ENCODE measurements at places on chromosomes 16 and 17.

DNA sequence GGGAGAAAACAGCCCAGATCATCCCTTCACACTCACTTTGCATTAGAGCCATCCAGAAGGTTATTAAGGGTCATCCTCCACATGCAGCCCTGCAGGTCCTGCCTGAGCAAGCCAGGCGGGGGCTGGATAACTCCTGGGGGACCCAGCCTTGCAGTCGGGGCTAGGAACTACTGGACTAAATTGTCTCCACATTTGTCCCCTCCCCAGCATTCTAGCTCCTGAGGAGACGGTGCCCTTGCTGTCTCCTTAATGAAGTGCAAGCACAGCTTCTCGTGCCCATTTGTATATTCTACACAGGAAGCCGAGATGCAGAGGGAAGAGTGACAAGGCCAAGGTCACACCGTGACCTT, 185.2 kb downstream of the C16orf95 start:
- DNase-seq: no peak

DNA sequence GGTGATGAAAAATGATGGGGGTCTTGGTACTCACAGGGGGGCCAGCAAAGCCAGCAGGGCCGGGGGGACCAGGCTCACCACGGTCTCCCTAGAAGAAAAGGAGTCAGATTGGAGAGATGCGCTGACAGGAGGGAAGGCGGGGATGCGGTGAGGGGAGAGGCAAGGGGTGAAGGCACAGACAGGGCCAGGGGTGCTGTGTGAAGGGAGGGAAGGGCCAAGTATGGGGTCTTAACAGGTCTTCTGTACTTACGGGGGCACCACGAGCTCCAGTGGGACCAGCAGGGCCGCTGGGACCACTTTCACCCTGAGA, 11.2 kb downstream of the COL1A1 start:
- DNase-seq: no peak

- DNase-seq: no peak
These were observed 76.6 kb downstream of the NLK start for GRCh38 chr17:28119046-28119445.

GRCh38 chr17:79104898-79105600, 30.4 kb downstream of the ENGASE start:
- no peak for DNase-seq

GRCh38 chr16:2195322-2196161, 863 bp downstream of the CASKIN1 start:
- DNase-seq: no peak

GRCh38 chr17:69869667-69870066, 205.4 kb upstream of the KCNJ16 start:
- DNase-seq: no peak

GRCh38 chr17:72609501-72609900, 483.0 kb downstream of the SLC39A11 start:
- no peak for DNase-seq

DNA sequence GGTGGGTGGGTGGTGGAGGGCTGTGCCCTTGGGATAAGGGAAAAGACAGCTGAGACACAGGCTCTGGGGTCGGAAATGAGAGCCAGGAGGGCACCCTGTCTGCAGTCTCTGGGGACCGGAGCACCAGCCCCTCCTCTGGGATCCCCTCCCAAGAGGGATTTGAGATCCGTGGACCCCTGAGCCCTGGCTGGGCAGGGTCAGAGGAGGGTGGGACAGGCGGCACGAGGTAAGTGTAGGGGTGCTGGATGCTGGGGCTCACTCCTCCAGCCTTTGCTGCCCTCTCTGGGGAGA, 425 bp downstream of the SGSH start:
- DNase-seq: no peak

GRCh38 chr16:2841606-2842339, 11.7 kb downstream of the ZG16B start:
- no peak for DNase-seq

- peak; percentile 44 for DNase-seq
These were observed 24.2 kb downstream of the PLD6 start for GRCh38 chr17:17181666-17182597.

GRCh38 chr17:4858882-4859260, 25.7 kb downstream of the MINK1 start:
- DNase-seq: no peak

DNA sequence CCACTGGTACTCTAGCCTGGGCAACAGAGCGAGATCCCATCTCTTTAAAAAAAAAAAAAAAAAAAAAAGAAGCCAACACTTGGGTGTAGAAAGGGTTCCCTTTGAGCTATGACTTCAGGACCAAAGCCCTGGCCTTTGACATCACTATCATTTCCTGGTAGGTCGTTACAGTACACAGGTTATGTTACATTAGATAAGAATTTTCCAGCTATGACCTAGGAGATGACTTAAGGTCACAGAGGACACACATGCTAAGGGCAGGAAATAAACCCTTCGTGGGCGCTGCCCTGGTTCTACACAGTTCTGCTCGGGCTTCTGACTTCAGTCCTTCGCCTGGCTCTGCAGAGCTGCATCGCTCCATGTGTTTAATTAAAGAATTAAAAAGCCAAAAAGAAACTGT, 112.0 kb downstream of the ADCY9 start:
- no peak for DNase-seq

- no peak for DNase-seq
These were observed 45.0 kb upstream of the NOL11 start for GRCh38 chr17:67672592-67673335.

GRCh38 chr17:32636598-32637218, 149.9 kb downstream of the CDK5R1 start:
- no peak for DNase-seq

DNA sequence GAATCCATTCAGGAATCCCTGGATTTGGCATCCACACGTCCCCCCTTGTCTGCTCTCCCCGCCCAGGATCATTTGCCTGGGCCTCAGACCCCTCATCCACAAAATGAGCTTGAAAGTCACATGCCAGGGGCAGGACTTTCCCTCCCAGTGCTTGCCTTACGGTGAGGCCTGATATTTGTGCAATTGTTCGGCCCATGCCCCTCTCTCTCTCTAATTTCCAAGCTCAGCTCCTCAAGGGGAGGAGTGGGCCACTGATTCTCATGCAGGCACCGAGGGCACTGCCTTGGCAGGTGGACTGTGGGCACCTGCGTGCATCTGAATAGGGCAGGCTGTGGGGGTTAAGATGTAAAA, 267.2 kb upstream of the FOXF1 start:
- no peak for DNase-seq

- DNase-seq: no peak
These were observed 1.1 kb upstream of the CYLD start for GRCh38 chr16:50740736-50741135.

- peak; percentile 70 for DNase-seq
These were observed at the start of gene CRISPLD2 for GRCh38 chr16:84819644-84820304. TSS of gene CRISPLD2 (plus strand) at chr16:84819985. CDS start at chr16:84838496, 18,511 bp downstream.

DNA sequence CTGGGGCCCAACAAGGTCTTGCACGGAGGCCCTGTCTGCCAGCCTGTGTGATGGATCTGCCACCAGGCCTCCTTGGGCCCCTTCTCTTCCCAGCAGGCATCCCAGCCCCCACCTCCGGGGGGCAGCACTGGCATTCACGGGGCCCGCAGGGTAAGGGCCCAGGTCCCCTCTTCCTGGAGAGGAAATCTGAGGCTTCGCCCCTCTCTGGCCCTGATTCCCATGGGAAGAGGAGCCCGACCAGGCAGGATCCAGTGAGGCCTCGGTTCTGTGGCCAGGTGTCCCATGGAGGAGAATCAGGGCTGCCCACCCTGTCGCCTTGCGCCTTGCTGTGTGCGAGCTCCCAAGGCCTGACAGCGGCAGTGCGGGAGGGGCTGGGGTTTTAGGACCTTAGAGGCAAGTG, 48.4 kb downstream of the PDPK1 start:
- DNase-seq: no peak

DNA sequence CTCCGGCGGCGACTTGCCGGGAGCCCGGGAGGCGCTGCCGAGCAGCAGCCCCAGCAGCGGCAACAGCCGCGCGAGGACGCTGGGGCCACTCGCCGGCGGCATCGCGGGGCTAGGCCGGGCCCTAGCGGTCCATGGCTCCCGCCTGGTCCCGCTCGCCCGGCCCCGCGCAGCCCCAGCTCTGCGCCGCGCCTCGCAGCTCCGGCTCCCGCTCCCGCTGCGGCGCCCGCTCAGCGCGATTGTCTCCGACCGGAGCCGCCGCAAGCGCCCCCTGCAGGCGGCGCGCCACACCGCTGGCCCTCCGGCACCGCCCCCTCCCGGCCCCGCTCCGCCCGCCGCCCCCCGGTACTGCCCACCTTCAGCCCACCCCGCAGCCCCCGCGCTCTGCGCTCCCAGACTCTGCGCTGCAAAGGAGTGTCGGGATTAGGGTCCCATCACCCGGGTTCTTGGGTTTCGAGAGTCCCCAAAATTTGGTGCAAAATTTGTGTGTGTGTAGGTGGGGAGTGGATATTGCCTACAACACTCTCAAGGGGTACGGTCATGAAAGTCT, at the start of gene FAM171A2:
FAM171A2 (minus strand) TSS at position 241 of the 547 bp plus-strand sequence; CDS start at position 102, 139 bp downstream.
- peak; percentile 53 for DNase-seq

- DNase-seq: peak; percentile 93
These were observed 6.4 kb downstream of the PRKCB start for GRCh38 chr16:23842137-23842600.

DNA sequence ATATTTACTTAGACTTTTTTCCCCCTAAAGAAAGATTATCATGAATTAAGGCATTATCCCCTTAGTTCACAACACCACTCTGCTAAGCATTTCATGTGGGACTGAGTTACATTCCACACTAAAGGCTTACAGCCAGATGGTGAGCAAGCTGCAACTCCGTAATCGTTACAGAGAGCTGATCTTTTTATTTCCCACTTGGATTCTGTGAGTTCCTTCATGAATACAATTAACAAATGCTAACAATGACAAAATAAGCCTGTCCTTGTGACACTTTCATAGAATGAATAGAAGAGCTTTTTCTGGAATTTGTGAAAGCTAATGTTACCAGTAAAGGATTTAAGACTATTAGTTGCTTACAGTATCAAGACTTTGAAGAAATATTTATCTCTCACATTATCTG, 8.7 kb downstream of the OGFOD1 start:
- DNase-seq: no peak

DNA sequence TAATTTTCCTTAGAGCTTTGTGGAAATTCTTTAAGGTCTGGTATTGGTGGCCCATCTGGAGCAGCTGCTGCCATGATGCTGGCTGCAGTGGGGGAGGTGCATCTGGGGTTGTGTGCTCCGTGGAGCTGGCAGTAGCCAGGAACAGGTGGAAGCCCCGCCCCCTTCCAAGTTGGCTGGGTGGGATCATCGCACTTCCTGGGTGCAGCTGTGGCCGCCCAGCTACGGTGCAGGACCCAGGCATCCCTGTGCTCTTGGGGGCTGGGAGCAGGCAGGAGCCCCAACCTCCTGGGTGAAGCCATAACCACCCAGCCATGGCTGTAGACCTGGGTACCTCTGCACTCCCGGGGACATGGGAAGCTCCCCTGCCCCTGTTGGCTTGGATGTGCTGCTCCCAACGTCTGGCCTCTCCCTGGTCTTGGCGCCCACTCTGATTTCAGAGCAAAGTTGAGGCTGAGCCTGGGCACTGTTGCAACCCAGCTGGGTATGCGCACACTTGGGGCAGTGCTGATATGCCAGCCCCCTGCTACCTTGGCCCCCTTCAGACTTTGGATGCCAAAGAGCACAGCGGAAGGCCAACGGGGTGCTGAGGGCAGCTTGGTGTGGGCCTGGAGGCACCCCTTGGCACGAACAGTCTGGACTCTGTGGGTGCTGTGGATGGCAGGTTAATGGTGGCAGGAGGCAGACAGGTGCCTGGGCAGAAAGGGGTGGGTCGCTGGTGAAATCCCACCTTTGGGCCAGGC, 145.2 kb downstream of the MYO1D start:
- no peak for DNase-seq

- peak; percentile 91 for DNase-seq
These were observed 1.1 kb upstream of the MLLT6 start for GRCh38 chr17:38703742-38704605.

- no peak for DNase-seq
These were observed 22.1 kb downstream of the IRF8 start for GRCh38 chr16:85921026-85921425.

- no peak for DNase-seq
These were observed 70.1 kb downstream of the SNX29 start for GRCh38 chr16:12046651-12047050.

DNA sequence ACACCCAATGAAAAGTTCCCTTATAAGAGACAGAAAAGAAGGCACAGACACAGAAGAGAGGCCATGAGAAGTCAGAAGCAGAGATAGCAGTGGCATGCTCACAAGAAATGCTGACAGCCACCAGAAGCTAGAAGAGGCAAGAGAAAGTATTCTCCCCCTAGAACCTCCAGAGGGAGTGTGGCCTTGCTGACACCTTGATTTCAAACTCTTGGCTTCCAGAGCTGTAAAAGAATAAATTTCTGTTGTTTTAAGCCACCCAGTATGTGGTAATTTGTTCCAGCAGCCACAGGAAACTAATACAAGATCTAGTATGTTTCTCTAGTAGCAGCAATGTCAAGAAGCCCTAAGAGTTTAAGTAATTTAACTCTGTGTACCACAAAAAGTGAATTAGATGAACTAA, 87.2 kb upstream of the NOG start:
- DNase-seq: no peak

DNA sequence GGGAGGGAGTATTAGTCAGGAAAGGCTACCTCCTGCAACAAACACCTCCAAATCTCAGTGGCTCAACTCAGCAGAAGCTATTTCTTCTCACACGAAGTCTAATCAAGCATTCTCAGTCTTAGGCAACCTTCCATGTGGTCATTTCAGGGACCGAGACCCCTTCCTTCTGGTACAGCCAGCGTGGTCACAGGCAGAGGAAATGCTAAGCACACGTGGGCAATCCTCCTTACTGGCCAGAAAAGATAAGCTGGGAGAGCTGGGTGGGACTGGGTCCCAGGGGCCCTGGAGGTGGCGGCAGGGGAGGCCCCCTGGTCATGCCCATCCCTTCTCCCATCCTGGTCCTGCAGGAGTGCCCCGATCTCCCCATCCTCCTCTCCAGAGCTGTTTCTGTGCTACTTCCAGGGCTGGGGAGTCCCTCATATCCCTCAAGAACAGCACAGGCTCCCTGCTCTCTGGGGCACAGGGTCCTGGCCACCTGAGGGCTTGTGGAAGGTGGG, 5.7 kb upstream of the CX3CL1 start:
- DNase-seq: no peak

- no peak for DNase-seq
These were observed 45.6 kb upstream of the LCMT1 start for GRCh38 chr16:25065899-25066298.

GRCh38 chr16:637081-638018, 1.2 kb upstream of the METTL26 start:
- DNase-seq: peak; percentile 94
